GM12891 (cell line): ENCODE measurements at places on chromosomes 4 and X.

DNA sequence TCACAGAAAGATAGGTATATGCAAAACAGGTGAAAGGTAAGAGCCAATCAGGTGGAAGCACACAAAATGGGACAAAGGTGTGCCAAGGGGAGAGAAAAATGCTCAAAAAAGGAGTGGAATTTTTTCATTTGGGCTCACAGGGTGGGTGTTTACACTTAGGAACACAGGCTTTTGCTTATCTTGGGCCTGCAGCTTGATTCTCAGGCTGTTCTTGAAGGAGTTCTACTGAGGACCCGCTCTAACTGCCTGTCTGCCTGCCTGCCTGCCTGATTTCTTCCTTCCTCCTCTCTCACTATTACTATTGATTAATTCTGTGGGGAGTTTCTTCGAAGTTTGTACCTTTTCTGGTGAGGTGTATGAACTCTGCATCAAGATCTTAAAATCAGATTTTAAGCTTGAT is 120.3 kb upstream of the CTSO start:
- DNase-seq, result no peak

- no peak for DNase-seq
Measured at GRCh38 chr4:24213961-24214360, 324.1 kb upstream of the PPARGC1A start.

GRCh38 chr4:152283801-152284470 is 252.0 kb downstream of the FBXW7 start:
- DNase-seq, result no peak

DNA sequence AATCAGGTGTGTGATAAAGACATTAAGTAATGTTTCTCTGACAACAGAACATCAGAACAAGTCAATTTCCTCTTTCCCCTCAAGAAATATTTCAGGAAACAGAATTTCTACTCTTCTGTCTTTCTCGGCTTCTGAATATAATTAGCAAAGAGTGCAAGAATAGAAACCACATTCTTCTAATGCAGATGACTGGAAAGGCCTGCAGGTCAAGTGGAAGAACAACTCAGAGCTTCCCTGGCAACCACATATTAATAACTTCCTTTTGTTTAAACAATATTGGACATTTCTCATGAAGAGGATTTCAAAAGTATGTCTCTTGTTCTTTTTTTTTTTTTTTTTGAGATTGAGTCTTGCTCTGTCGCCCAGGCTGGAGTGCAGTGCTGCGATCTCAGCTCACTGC is 225.5 kb downstream of the PARM1 start:
- no peak for DNase-seq

- DNase-seq, result no peak
Measured at GRCh38 chr4:57243076-57243475, 132.9 kb upstream of the IGFBP7 start.

DNA sequence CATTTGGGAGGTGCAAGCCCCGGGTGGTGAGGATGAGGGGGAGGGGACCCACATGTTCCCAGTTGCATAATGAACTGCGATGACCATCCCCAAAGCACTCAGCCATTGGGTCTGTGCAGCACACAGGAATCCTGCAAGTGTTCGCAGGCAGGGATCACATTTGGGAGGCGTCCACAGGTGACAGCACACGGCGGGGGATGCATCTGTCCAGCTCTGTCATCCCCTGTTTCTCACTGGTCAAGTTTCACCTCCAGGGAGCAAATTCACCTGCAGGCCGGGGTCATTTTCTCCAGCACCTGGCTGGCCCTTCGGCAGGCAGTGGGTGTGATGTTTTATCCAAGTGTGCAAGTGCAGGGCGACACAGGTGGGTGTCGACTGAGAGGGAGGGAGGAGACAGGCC is 33.3 kb upstream of the SORCS2 start:
- no peak for DNase-seq

GRCh38 chrX:155048977-155049619 is 21.8 kb downstream of the CMC4 start:
- no peak for DNase-seq

GRCh38 chr4:121034017-121034416 is 38.3 kb downstream of the NDNF start:
- no peak for DNase-seq

- DNase-seq, result no peak
Measured at GRCh38 chrX:52216541-52216940, 31.9 kb downstream of the MAGED4 start.

DNA sequence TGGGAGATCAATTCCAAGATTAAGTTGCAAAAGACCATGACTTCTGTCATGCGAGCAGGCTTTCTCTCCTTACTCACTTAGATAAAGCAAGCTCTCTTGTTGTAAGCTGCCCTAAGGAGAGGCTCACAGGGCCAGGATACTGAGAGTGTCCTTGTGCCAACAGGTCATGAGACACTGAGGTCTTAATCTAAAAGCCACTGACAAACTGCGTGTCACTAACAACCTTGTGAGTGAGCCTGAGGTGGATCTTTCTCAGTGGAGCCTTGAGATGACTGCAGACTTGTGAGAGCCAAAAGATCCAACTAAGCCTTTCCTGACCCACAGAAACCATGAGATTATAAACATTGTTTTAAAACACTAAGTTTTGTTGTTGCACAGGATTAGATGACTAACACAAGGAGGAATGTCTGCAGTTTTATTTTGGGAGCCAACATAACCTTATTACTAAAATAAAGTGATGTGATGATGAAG is 170.5 kb downstream of the SLC39A8 start:
- no peak for DNase-seq

DNA sequence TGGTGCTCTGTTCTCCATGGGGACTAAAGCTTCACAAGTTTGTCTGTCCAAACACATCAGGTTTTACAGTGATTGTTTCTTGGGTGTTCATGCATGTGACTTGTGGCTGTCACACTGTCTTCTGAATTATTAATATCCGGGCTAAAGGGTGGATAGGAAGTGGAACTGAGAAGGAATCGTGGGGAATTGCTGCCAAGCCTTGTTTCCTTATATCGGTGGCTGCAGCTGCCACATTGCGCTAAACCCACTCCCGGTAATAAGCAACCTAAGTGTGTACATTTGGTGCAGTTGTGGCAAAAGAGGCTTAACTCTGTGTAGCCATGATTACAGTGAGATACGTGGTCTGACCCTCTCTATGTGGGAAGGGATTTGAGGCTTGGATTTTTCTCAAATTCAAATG is 30.7 kb downstream of the SEPTIN11 start:
- DNase-seq, result no peak

GRCh38 chrX:29422034-29422433 is 793.3 kb upstream of the MAGEB2 start:
- no peak for DNase-seq

GRCh38 chr4:155748039-155748438 is 10.8 kb upstream of the GUCY1B1 start:
- DNase-seq, result no peak

DNA sequence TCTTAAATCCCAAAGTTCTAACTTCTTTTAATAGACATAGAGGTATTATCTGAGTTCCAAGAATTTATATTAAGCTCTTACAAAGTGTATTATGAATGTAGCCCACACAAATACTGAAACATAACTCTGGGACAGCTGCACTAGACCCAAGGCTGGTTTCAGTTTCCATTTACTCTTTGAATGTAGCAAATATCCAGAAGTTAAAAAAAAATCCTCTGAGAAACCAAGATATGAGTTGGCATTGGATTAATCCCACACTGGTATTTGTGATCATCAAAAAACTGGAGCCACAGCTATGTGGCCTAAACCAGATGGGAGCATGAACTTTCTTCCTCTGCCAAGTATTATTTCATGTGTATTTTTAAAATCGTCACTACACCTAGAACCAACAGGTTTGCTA is 23.6 kb upstream of the SMPX start:
- no peak for DNase-seq

DNA sequence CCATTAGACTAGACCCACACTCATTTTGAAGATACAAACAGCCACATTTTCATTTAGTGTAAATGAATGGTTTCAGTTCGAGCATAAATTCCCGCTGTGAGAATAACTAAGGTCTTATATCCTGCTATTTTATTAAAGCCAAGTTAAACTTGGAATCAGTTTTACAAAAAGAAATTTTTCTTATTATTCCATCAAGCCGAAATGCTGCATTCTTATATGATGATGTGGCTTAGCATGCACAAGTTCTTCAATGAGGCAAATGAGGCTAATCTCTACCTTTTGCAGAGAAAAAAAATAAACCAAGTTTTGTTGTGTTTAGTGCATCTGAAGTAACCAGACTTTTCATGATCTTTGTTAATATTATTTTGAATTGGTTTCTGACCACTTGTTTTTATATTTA is 953.9 kb upstream of the PCDH10 start:
- DNase-seq, result no peak

GRCh38 chr4:4619821-4620220 is 78.0 kb upstream of the STX18 start:
- no peak for DNase-seq

GRCh38 chrX:19912-20571 is 261.1 kb upstream of the PLCXD1 start:
- no peak for DNase-seq

GRCh38 chr4:107823870-107824349 is 822 bp upstream of the SGMS2 start:
- DNase-seq, result no peak

DNA sequence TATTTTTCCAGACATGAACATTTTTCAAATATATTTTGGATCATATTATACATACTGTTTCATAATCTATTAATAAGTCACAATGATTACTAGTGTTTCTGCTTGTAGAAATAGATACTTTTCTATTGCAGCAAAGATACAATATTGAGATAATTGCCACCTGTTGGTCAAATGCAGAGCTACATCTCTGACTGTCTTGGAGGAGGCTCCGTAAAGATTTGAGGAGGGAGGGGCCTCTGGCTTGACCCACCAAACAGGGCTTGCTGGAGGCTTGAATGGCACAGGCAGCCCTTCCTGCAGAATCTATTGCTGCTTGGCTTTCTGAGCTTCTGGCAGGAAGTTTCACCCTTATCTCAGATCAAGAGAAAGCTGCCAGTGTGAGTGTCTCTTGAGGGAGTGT is 99.3 kb upstream of the ARMCX2 start:
- DNase-seq, result peak; percentile 1

GRCh38 chr4:88843067-88843685 is 145.5 kb upstream of the NAP1L5 start:
- no peak for DNase-seq

DNA sequence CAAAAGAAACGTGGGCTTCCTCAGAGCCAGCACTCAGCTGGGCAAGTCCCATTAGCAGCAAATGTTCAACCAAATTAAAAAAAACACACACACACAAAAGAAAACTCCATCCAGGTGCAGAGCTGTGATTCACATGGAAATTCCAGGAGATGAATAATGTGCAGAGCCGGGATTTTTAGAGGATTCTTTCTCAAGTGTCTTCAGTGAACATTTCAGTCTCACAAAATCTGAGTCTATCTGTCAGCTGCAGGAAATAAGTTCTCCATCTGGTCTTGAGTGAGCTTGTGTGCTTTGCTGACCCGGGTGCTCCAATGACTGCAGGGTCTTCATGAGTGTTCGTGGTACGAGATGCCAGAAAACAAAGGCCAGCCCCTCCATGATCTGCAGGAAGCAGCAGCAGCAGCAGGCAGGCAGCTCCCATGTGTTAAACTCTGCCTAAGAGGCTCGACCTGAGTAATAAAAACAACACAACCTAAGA is 44.3 kb downstream of the RASGEF1B start:
- DNase-seq, result no peak

GRCh38 chr4:89248879-89249281 is 58.7 kb downstream of the GPRIN3 start:
- no peak for DNase-seq

DNA sequence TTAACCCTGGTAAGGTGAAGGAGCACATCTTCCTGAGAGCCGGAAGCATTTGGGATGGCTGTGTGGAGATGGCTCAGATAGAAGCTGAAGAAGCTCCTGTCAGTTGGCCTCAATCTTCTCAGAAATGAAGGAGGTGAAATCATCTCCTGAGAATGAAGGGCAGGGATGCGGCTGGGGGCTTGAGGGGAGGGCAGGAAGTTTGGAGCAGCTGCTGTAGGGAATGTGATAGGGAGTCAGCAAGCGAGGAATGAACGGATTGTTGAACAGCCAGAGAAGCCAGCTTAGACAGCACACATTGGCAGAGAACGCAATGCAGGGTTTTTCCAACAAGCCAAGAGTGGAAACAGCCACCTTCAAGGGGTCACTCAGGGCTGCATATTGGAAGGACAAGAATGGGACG is 10.0 kb downstream of the KCNE5 start:
- no peak for DNase-seq

DNA sequence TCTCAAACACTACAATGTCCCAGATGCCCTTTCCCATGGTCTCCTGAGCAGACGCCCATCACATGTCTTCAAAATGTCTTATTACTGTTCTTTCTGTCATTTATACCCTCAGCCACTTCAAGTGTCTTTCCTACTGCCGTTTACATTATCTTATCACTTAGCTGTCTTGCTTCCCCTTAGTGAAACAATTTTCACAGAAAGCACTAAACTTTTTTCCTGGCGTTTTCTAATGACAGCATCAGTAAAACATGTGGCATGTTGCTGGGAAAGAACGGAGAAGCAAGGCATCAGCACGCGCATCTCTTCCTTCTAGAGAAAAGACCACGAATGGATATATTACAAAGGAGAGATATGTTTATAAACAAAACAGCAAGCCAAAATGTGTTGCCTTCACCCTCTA is 189.7 kb upstream of the SLIT2 start:
- no peak for DNase-seq

GRCh38 chr4:29540439-29541102 is 1179.6 kb upstream of the PCDH7 start:
- DNase-seq, result no peak

DNA sequence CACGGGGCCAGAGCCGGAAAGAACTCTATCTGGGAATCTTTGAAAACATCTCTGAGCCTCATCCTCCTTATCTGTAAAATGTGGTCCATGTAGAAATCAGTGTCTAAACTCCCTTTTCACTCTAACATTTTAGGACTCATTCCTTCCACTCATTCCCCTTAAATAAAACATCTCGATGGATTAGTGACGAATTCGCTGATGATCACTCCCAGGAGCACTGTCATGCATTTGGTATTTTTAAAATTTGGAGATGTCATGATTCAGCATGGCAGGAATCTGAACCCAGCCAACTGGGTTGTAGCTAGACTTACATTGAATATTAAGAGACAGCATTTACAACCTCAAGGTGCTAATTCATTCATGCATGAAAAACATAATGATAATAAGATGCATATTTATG is 88.1 kb downstream of the SPANXN3 start:
- DNase-seq, result no peak

- no peak for DNase-seq
Measured at GRCh38 chr4:36332782-36333131, 51.3 kb downstream of the DTHD1 start.

DNA sequence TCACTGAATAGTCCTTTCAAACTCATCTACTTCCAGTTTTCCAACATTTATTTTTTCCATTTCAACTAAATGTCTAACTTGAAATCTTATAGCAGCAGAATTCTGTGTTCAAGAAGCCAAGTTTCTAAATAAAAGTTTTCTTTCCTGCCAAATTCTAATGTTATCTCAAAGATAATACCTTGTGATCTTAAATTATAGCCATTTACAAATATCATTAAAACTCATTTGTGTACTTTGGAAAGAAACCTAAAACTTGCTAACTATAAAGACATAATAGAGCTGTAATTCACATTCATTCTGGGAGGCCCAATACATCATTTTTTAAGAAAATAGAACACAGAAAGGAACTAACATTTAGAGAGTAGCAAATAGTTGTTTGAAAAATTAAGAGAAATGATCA is 83.9 kb downstream of the MAD2L1 start:
- DNase-seq, result no peak
